ENCODE measurements at places on chromosomes 6 and 20.

- no peak for DNase-seq
Observed at GRCh38 chr6:37731888-37732287, 34.2 kb upstream of the MDGA1 start.

GRCh38 chr6:164827537-164827936, 481.9 kb downstream of the C6orf118 start:
- DNase-seq = no peak

DNA sequence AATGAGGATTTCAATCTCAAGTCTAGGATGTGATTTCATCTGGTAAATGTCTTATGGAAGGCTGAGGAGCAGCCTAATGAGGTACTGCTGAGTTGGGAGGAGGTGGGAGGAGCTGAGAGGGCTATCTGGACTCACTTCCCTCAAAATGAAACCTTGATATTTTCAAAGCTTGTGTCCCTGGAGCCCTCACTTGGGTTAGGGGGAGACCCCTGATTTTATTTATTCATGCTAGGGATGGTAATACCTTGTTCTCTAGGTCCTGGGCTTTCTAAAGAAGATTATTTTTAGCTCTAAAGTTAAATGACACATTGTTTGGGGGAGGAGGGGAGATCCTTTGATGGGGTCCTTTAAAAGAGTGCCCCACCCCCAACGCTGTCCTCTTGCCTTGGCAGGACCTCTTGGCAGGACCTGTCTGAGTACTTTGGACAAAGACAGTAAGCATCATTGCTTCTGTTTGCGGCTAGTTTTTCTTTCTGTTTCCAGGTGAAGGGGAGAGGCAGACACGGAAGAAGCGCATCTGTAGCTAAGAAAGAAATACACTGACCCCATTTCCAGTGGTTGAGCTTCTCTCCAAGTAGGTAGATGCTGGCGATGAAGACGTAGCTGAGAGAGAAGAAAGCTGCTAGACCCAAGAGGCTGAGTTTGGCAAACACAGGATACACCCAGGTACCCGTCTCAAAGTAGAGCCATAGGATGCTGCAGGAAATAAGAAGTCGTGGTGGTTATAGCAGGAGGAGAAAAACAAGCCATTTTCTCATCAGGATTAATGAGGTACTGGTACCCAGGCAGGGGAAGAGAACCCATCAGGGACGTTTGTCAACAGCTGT, 55.6 kb downstream of the ADTRP start:
- DNase-seq = no peak

GRCh38 chr6:16841241-16841640, 80.0 kb upstream of the ATXN1 start:
- DNase-seq = no peak

- DNase-seq = no peak
Observed at GRCh38 chr6:30818391-30818841, 65.9 kb upstream of the DDR1 start.

- no peak for DNase-seq
Observed at GRCh38 chr6:90835596-90836212, 248.8 kb upstream of the MAP3K7 start.

- no peak for DNase-seq
Observed at GRCh38 chr6:9233686-9234085, 798.3 kb upstream of the SLC35B3 start.

DNA sequence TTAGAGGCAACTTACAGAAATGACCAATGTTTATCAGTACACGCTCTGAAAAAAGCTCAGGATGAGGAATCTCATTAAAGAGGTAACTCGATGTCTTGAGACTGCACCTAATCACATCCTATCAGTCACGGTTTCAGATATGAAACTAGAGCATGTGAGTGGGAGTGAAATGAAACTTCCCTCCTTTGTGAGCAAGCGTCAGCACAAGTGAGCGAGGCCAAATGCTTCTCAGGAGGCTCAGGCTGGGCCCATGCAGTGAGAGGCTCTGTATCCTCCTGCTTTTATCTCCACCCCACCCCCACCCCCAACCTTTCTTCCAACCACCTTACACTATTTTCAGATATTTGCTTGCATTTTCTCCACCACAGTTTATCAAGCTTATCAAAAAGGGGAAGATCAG, 140.8 kb upstream of the RIMS1 start:
- DNase-seq = no peak

DNA sequence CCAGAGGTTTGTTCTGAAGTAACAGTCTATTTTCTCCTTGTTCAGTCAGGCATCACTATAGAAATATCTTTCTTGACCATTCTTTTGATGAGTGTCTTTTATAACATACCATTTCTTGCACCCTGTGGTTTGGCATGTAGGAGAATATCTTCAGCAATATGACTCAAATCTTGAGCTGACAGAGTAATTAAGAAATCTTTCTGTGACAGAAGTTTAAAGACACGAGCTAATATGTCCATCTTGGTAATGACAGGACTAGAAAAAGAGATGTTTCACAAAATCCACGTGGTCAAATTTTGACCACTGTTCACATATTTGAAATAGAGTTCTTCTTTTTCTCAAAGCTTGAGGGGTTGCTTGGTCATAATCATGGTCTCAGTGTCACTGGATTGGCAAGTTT, 149.9 kb downstream of the MYB start:
- DNase-seq = no peak

GRCh38 chr6:161272635-161273273, 1.1 kb downstream of the AGPAT4 start:
- DNase-seq = no peak

DNA sequence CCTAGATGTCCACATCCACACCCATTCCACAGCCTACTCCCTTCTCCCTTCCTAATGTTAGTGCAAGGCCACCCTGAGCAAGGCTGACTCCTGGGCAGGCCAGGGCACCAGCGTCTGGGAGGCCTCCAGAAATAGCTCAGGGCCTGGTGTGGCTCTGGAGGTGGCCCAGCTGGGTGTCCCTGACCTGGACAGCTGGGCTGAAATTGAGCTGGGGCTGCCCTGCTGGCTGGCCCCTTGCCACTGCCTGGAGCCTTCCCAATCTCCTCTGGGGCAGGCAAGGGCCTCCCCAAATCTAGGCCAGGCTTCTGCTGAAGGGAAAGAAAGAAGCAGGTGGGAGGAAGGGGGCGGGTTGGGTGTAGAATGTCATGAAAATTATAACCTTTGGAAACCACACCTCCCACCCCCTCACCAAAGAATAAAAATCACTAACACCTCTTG, 2.1 kb downstream of the FAM110A start:
- no peak for DNase-seq

DNA sequence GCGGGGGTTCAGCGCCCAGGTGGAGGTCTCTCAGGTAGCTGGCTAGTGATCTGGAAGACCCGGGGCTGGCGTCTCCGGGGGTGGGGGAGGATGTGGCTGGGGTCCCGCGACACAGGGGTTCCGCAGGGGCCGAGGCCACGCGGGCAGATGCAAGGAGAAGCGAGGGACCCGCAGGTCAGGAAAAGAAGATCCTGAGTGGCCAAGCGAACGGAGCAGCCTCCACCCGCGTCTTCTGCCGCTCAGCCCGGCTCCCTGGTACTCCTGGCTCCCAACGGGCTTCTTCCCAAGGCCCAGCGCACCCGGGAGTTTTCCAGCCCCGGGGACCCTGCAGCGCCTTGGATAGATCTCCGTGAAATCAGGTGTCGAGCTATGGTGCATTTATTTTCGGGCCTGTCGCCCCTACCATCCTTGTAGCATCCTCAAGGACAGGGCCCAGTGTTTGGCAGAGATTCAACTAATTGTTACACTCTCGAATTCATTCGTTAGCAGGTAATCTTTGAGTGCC, 682 bp upstream of the CHD6 start:
- DNase-seq = no peak

GRCh38 chr20:24870881-24871280, 78.2 kb upstream of the CST7 start:
- no peak for DNase-seq

- DNase-seq = no peak
Observed at GRCh38 chr6:4957521-4958231, 46.2 kb downstream of the RPP40 start.

- DNase-seq = no peak
Observed at GRCh38 chr20:40763646-40764295, 74.7 kb upstream of the MAFB start.
